ENCODE measurements at places on chromosomes 2 and 18.

- no peak for DNase-seq
Observed at GRCh38 chr2:173513107-173513727, 158.5 kb downstream of the CDCA7 start.

GRCh38 chr2:121189661-121190381 is 95.2 kb downstream of the TFCP2L1 start:
- DNase-seq: no peak

GRCh38 chr2:74128206-74128605 is 19.5 kb downstream of the BOLA3 start:
- no peak for DNase-seq

- DNase-seq: no peak
Observed at GRCh38 chr2:75190271-75190990, 8.9 kb downstream of the TACR1 start.

- no peak for DNase-seq
Observed at GRCh38 chr2:99747842-99748241, 258.0 kb upstream of the REV1 start.

DNA sequence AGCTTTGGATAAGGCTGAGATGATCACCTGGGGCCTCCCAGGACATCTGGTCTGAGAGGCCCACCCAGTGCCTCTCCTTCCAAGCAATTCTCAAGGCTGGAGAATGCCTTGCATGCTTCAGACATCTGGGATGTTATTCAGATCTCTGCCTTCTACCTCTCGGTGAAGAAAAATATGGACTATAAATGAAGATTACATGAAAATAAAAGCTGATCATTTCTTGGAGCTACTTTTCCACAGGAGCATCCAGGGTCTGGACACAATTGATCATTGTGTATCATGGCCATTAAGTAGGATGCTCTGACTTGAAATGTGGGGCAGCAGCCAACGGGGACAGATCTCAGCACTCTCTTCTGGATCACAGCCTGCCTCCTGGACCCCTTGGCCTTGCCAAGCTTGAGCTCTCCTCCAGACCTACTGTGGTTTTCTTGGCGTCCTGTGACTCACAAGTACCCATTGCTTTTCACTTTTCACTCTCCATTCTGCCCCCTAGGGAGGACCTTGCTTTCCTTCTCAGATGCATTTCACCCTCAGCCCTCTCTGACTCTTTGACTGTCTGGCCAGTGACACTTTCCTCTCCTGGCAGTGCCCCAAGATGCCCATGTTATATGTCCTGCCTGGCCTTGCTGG is 203.1 kb downstream of the INSIG2 start:
- DNase-seq: no peak

DNA sequence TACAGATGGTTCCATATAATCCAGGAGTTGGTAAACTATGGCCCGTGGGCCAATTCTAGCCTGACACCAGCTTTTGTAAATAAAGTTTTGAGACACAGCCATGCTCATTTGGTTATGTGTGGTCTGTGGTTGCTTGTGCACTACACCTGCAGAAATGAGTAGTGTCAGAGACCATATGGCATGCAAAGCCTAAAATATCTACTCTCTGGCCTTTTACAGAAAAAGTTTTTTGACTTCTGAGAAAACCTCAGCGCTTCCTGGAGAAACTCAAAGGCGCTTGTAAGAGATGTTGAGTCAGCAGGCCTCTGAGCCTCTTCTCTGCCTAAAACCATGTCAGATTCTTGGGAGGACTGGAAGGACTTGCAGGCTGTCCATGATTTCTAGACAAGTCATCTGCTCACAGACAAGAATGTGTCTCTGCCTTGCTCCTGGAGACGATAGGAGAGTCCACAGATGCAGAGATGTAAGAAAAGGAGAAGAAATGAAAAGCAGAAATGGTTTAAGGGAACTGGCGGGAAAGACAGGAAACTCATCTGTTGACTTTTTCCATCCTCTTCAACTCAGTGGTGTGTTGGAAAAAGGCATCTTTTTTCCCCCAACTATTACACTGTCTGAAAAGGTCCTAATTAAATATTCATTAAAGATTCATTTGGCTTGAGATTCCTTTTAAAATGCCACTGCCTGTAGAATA is 5.2 kb downstream of the TTC39C start:
- DNase-seq: peak; percentile 93

DNA sequence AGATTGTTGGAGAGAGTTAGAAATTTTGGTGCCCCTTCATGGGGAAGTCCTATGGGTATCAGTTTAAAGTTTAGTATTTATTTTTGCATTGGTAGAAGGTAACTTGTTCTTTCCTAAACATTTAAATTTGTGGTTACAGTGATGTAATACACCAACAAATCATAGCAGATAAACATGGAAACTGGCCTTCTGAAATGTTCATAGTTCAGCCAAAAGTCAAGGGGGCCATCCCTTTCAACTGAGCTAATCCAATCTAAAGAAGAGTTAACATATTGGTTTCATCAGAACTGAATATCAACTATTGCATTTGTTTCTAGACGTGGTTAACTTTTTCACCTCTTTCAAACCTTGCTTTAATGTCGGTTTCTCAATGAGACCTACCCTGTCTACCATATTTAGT is 46.3 kb downstream of the PPP1R1C start:
- no peak for DNase-seq

GRCh38 chr18:3219631-3220335 is at the start of gene MYOM1:
TSS of gene MYOM1 (minus strand) at chr18:3219968. CDS start at chr18:3215223, 4,745 bp downstream.
- no peak for DNase-seq

DNA sequence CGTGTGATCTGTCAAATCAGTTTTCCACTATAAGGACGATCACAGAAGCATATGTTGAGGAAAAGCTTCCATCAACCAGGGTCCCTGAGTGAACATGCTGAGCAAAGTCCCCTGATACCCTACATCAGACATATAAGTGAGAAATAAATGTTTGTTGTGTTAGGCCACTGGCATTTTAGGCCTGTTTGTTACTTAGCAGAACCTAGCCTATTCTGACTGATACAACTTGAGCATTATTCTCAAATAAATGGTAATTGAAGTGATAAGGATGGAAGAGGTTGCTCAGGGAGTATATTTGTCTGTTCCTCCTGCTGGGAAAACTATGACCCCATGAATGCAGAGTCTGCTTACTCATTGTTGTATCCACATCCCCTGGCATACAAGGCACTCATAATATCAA is 106.4 kb downstream of the LOXHD1 start:
- DNase-seq: no peak

GRCh38 chr2:239549711-239550255 is 149.0 kb upstream of the HDAC4 start:
- no peak for DNase-seq

GRCh38 chr2:195683174-195683573 is 26.1 kb downstream of the SLC39A10 start:
- DNase-seq: no peak

GRCh38 chr18:12121175-12122042 is 27.8 kb downstream of the ANKRD62 start:
- DNase-seq: no peak

DNA sequence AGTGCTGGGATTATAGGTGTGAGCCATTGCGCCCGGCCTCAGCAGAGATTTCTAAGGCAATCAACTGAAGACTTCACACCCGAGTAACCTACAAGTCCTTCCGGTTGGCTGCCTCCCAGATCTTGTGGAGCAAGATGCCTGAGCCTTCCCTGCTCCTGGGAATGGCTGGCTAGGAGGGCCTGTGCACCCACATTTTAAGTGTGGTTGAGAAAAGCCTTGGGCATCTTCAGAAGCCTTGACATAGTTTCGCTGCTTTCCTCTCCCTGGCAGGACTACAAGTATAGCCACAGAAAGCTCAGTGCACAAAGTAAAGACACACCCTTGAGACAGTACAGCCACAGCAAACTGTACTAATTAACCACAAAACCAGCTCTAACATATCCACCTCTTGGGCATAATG is 35.2 kb downstream of the E2F6 start:
- no peak for DNase-seq

- no peak for DNase-seq
Observed at GRCh38 chr2:12363138-12363537, 353.6 kb upstream of the TRIB2 start.

DNA sequence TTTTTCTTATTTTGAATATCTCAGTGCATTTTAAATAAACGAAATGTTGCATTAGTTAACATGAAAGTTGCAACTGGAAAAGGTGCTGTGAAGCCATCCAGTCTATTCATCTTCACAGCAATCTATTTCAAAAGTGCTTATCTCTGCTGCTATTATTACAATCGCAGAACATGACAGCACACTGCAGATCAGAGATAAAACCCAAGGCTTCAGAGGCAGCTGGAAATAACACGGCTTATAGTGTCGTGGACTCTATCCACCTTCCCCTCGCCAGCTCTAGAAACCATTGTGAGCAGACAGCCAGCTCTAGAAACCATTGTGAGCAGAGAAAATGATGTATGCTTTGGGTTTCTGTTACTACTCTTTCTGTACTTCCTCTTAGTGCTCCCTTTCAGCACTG is 1140.8 kb upstream of the CELF4 start:
- DNase-seq: no peak

- DNase-seq: no peak
Observed at GRCh38 chr2:133835821-133836619, 267.8 kb upstream of the NCKAP5 start.

GRCh38 chr2:145023334-145023934 is 503.5 kb upstream of the ZEB2 start:
- DNase-seq: no peak
